ENCODE measurements at places on chromosomes 4 and X. TPM values are rescaled to one million over a fixed set of nuclear protein-coding genes. Genes with fewer than 3 reads are reported as not detected.

- no peak for DNase-seq
Measured at GRCh38 chr4:87051121-87051713, 116.4 kb downstream of the AFF1 start.

DNA sequence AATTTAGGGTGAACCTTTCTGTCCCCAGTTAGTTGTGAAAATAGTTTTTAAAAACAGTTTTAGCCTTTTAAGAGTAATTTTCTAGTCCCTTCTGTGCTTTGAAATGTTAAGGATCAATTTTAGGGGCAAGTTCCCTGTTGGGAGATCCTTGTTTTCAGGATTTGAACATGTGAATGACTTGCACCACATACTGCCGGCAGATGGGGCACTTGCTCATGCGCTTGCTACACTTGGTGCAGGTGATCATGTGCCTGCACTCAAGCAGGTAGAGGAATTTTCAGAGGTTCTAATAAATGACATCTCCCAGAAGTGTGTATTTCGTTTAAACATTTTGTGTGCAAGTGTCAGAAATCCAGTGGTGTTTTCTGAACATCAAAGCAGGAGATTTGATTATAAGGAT is 195.9 kb downstream of the CHM start:
- DNase-seq, result peak; percentile 5

Gene CYTL1
- not detected for total RNA-seq

GRCh38 chrX:78527263-78527662 is 131.9 kb downstream of the RTL3 start:
- DNase-seq, result peak; percentile 76

DNA sequence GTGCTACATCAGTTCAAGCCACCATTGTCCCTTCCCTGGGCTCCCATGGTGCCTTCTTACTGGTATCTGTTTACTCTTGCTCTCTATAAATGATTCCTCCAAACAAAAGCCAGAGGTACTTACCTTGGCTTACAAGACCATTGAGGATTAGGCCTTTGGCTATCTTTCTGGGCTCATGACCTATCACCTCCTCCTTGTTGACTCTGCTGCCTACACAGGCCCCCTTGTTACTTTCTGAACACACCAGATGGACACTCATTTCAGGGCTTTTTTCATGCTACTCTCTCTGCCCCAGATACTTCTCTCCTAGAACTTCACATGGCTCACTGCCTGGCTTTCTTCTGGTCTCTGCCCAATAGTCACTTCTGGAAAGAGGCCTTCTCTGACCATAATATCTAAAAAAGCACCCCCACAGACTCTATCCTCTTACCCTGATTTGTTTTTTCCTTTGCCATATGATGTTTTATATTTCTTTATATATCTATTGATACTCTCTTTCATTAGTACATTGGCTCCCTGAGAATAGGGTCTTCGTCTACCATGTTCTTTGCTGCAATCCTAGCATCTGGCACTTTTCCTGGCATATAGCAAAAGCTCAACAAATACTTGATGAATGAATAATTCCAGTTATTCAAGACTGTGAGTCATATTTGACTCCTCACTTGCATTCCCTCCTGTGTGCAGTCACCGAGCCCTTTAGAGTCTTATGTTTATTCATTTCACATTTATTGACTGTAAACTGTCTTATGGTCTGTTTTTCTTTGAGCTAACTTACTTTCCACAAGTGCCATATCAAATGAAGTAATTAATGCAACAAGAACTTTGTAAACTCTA is 27.1 kb upstream of the TAPT1 start:
- peak; percentile 79 for DNase-seq

- peak; percentile 48 for DNase-seq
Measured at GRCh38 chr4:87559090-87559837, 30.1 kb upstream of the SPARCL1 start.

DNA sequence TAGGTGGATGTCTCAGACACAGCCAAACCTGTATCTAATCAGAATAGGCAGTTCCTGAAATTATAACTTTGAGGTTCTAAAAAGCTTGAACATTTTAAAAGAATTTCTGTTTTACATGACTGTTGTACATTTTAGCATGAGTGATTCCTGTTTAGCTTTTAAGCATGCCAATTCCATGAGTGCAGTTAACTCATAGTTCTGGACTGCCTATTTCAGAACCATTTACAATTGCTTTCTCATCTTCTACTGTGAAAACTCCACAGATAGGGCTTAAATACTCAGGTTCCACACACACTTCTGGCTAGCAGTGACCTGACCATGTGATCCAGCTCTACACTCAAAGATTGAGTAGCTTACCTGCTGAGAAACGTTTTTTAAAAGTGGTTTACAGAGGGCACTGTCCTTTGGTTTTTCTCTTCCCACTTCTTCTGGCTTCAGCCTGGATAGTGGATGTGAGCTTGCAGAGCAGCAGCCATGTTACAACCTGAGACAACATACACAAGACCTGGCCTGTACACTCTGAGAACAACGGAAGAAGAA is 280.8 kb downstream of the ANKRD50 start:
- DNase-seq, result no peak

- DNase-seq, result no peak
Measured at GRCh38 chr4:120874792-120875774, 47.4 kb downstream of the PRDM5 start.

DNA sequence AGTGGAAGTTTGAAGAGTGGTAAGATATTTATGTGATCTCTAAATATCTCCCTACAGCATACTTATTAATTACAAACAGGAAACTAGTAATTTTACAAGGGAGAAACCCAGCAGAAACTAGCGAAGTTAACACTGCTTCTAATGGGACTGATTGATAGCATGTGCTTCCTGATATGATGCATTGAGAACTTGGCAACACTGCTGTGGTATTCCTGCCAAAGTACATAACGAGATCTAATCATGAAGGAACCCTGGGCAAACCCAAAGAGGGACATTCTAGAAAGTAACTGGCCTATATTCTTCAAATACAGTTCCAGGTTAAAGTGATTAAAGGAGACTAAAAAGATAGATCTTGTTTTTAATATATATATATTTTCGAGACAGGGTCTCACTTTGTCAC is 4.6 kb upstream of the GPR34 start:
- DNase-seq, result no peak

Gene SPIN2A
- total RNA-seq, result 0.17 TPM

Gene AKAP14
- total RNA-seq, result not detected

GRCh38 chrX:96373047-96373355 is 311.6 kb upstream of the DIAPH2 start:
- DNase-seq, result no peak

GRCh38 chrX:99833821-99834220 is 576.3 kb downstream of the PCDH19 start:
- no peak for DNase-seq

DNA sequence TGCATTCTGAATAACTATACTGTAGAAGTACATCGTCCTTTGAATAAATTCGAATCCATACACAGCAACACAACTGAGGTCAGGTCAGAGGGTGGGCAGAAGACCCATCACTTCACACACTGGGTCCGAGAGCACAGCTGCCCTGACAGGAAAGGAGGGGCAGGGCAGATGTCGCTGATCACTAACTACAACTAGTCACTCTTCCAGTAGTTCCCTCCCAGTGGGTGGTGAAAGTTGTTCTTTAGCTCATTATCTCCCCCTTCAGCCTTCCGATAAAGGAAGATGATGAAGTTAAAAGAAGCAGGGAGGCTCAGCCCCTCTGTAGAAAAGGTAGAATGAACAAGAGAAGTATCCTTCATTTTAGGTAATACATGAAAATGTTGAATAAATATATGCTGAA is 278.9 kb downstream of the INPP4B start:
- peak; percentile 31 for DNase-seq

DNA sequence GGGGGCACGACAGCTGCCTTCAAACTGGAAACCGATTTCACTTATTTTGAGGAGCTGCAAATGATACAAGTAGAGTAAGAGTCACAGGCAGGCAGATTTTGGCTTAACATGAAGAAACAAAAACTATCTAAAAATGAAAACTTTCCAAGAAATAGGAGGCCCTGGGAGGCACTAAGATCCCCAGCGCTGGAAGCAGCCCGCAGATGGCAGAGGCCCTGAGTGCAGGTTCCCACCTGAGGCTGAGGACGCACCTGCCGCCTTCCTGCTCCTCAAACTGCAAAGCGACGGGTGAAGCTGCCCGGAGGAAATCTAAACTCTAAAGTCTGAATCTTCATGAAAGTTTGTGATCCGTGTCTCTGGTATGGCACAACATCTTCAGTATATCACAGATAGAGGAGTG is 138.7 kb downstream of the AFAP1 start:
- DNase-seq, result no peak

DNA sequence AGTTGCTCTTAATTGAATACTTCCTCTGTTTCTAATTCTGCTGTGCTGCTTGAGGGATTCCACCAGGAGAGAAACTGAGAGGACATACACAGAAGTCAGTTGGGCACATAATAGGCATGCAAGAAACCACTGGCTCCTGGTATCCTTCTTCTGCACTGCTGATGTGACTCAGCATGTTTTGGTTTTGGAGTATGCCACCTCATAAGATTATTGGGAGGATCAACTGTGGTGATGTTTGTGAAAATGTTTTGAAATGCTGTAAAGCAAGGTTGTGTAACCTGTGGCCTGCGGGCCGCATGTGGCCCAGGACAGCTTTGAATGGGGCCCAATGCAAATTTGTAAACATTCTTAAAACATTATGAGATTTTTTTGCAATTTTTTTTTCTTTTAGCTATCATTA is 119.6 kb downstream of the GATB start:
- DNase-seq, result peak; percentile 84

DNA sequence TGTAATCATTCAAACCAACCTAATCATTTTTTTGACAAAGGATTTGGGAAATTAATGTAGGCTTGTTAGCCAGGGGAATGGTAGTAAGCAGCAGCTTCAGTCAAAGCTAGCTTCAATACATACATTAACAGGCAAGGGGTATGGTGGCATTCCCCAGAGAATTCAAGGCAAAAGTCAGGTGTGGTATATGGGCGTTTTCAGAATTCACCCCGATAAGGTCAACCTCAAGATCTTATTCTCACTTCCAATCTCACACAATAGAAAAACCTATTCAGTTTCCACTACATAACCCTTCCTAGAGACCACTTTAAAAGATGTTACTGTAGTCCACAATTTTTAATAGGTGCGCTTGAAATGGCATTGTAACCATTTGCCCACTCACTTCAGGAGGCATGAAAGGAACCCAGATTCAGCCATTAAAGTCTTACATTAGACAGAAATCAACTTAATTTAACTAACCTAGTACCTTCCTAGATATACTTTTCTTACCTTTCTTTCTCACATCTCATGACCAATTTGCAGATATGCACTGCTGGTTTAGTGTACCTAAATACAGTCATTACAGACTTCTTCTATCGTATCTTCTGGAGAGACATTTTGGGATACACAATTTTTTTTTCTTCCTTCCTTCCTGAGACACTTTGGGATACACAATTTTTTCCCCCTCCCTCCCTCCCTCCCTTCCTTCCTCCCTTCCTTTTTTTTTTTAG is 34.9 kb downstream of the MAML3 start:
- DNase-seq, result no peak

DNA sequence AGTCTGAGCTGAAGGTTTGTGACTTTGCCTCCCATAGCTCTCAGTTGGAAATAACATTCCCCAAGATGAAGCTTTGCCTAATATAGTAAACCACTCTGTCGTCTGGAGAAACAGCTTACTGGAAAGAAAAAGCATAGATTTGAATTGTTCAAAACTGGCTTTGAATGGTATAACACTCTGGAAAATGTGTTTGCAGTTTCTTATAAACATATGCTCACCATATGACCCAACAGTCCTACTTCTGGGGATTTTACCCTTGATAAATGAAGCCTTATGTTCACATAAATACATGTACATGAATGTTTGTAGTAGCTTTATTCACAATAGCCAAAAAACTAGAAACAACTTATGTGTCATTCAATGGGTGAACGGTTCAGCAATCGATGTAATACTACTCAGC is 10.2 kb downstream of the VEGFD start:
- no peak for DNase-seq

DNA sequence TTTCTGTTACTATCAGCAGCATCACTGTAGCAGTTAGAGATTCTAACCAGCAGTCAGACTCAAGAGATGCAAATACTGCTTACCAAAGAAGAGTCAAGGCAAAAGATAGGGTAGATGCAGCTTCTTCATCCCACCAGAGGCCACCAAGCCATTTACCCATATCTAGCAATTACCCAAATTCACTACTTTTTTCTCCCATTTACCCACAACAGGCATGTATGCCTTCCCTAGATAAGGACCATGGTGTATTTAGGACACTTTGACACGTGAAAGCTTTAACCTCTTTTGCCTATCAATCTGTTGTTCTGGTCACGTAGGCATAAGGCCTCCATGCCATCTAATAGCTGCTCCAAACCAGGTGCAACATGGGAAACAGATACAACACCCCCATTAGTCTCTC is 5.6 kb downstream of the LARP7 start:
- no peak for DNase-seq

Gene IL21
- total RNA-seq, result not detected

Gene TKTL2
- total RNA-seq, result not detected

Gene PSAPL1
- not detected for total RNA-seq

GRCh38 chr4:188194421-188194820 is 55.2 kb downstream of the TRIML1 start:
- DNase-seq, result no peak

- no peak for DNase-seq
Measured at GRCh38 chr4:102575369-102576129, 74.4 kb downstream of the NFKB1 start.

DNA sequence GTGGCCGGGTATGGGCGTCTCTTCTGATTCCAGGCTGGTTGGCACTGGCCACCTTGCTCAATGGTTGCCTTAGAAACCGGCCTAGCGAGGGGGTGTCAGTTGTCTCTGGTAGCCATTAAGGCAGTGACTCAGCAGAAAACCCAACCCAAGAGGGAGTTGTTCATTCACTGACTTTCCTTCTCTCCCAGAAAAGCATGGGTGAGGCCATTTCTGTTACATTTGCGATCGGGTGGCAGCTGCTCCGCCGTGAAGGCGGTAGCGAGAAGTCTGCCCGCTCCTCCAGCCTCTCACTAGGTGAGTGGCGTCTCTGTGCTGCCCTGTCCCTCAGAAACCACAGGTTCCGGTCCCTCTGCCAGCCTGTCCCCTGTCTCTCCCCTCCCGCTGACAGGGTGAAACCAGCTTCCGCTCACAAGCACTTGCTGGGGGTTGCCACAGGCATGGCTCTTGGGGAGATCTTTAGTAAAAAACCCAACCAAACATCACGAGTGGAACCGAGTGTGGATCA is 17.4 kb downstream of the IRAK1 start:
- peak; percentile 87 for DNase-seq

DNA sequence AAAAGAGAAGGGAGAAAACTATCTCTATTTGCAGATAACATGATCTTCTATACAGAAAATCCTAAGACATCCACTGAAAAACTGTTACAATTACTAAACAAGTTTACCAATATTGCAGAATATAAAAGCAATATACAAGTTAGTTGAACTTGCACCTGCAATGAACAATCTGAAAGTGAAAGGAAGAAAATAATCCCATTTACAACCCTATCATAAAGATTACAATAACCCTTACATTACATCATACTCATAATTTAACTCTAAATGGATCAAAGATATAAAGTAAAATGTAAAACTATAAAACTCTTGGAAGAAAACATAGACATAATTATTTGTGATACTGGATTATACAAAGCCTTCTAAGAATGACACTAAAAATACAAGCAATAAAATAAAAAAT is 77.2 kb downstream of the GSTCD start:
- no peak for DNase-seq

Measured in LHCN-M2 (cell line).